ENCODE measurements at places on chromosomes 4 and X. TPM values are rescaled to one million over a fixed set of nuclear protein-coding genes. Genes with fewer than 3 reads are reported as not detected.

- no peak for DNase-seq
Observed at GRCh38 chr4:182492423-182492822, 249.2 kb downstream of the TENM3 start.

The ANTXR2 gene
- total RNA-seq = 163 TPM

DNA sequence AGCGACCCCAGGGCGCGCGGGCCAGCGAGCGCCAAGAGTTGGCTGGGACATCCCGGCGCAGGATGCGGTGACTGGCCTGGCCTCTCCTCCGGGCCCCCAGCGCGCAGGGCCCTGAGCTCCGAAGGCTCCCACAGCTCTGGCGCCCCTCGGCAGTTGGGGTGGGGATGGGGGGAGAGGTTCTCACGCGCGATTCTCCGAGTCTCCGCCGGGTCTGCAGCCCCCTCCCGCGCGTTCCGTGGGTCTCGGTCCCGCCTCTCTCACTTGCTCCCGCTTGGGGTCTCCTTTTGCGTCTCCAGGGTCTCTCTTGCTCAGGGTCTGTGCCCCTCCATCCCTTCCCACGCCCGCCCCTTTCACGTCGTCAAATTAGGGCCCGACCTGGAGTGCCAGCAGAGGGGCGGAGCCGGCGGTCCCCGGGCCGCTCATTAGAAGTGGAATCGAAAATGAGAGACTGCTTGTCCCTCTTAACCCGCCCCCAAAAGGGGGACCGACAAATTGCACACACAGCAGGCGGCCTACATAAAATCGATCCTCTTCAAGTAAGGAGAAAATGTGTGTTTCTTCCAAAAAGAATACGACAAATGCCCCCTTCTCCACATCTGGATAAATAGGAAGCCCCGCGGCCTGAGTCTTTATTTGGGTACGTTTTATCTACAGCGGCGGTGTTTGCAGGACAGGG lies 877 bp upstream of the NKX1-1 start:
- DNase-seq = no peak

- DNase-seq = peak; percentile 20
Observed at GRCh38 chr4:141132709-141133145, 542 bp downstream of the RNF150 start.

DNA sequence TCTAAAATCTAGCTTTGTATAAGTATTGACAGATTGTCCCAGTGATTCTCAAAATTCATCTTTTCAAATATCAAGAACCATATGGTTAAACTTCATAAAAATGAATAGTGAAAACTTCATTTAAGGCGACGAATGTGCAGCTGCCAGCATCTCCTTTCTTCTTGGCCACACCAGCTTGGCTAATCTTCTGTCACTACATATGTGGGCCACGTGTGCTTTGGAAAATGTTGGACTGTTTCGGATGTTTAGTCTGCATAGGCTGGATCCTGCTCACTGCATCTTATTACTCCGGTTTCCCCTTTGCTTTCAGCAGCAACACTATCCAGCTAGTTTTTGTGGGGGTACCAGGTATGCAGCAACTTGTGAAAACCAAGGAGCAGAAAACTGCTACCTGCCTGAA lies 221.9 kb downstream of the BMPR1B start:
- no peak for DNase-seq

Data from mucosa of gallbladder (tissue), 1 donor.